Activated T-cell treated with anti-CD3 and anti-CD28 coated beads, Interleukin-2, amount 50 U/mL, for 72 hours (primary cell): ENCODE measurements at places on chromosomes 3 and 15. TPM values are rescaled to one million over a fixed set of nuclear protein-coding genes. Genes with fewer than 3 reads are reported as not detected.

Gene UACA
- 2.0 TPM for total RNA-seq

Gene ZNF148
- 42.0 TPM for total RNA-seq

Gene TM4SF1
- total RNA-seq, result not detected

Gene RASGRF1
- total RNA-seq, result not detected

- peaks cover 75% of the 10 kb centered on the region for H3K27me3 ChIP-seq
- no peak overlapping the region for H3K27ac ChIP-seq
- H3K4me1 ChIP-seq, result peaks cover 29% of the 10 kb centered on the region
- no peak for DNase-seq
- H3K36me3 ChIP-seq, result no peaks in the 10 kb centered on the region
Measured at GRCh38 chr3:127488141-127488672, 102.3 kb downstream of the TPRA1 start.

DNA sequence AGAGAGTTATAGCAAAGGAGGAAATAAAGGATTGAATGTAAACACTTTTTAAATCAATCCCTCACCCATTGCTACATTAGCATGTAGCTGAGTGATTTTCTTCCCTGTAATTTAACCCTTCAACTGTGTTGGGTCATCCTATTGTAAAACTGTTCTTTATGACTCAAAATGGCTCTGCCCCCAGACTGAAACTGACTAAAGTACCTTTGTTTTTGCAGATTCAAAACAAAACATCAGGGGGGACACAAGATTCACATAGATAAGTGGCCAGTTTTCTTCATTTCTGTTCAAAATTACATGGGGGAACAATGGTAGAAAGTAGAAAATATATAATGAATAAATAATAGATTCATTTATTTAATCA lies 268.4 kb downstream of the IGSF11 start:
- no peak overlapping the region for H3K27ac ChIP-seq
- no peak for DNase-seq
- no peaks in the 10 kb centered on the region for H3K4me1 ChIP-seq
- no peaks in the 10 kb centered on the region for H3K36me3 ChIP-seq

GRCh38 chr15:45454814-45455213 lies 67.7 kb downstream of the SLC30A4 start:
- H3K27ac ChIP-seq, result peak overlapping the region; percentile 66
- peak; percentile 67 for DNase-seq
- no peaks in the 10 kb centered on the region for H3K27me3 ChIP-seq
- H3K36me3 ChIP-seq, result no peaks in the 10 kb centered on the region
- H3K4me3 ChIP-seq, result peak overlapping the region; percentile 34
